Hypothalamus (tissue), 51 donors: ENCODE measurements at places on chromosomes 5 and 9.

DNA sequence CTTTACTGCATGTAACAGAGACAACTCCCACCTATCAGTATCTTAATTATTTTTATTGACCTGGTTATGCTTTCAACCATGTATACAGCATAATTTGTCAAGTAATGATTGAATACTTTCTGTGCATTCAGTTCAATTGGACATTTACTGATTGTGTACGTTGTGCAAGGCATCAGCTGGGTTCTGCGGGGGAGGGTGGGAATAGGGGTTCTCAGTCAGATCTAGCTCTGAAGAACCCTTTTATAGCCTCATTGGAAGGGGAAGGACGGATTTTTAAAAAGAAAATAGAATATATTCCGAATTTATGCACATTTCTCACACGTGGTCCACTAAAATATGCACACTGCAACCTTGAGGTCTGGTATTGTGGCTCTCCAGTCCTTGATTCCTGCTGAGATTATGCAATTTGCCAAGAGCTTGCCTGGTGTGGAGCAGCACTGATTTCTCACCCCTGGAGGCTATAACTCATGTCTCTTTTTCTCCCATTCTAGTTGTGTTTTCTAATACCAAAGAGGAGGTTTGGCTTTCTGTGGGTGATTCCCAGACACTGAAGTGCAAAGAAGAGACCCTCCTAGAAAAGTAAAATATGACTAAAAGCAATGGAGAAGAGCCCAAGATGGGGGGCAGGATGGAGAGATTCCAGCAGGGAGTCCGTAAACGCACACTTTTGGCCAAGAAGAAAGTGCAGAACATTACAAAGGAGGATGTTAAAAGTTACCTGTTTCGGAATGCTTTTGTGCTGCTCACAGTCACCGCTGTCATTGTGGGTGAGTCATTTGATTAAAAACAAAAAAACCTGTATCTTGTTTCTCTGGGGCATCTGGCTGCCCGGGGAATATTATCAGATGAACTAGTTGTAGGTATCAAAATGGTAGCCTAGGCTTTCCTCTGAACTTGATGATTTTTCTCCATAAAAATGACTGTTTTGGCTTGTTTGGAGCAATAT is 1.7 kb downstream of the SLC1A3 start:
- no peak for DNase-seq

GRCh38 chr9:122941582-122942234 is 888 bp downstream of the RABGAP1 start:
- no peak for DNase-seq

DNA sequence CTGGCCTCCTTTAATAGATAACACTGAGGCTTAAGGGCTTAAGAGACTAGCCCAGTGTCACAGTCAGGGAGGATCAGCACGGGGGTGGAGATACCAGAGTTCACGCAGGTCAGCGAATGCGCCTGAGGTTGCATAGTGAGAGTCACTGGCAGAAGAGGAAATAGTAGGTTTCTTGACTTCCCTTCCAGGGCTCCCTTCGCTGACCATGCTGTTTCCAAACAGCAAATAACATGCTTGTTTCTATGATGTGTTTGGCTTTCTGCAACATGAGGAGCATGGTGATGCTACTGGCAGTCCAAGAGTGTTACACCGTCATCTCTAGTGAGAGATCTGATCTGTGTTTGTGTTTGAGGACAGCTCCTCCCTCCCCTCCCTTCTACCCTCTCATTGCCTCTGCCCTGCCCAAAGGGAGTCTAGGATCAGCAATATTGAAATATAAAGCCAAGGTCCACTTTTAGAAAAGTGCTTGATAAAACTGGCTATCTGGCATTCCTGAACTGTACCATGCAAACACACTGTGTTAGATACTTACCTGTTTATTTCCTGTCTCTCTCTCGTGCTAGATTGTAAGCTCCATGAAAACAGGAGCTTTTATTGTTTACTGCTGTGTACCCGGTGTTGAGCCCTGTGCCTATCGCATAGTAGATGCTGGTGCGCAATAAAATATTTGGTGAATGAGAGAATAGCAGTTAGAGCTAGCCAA is 12.3 kb downstream of the TLE4 start:
- peak; percentile 23 for DNase-seq

DNA sequence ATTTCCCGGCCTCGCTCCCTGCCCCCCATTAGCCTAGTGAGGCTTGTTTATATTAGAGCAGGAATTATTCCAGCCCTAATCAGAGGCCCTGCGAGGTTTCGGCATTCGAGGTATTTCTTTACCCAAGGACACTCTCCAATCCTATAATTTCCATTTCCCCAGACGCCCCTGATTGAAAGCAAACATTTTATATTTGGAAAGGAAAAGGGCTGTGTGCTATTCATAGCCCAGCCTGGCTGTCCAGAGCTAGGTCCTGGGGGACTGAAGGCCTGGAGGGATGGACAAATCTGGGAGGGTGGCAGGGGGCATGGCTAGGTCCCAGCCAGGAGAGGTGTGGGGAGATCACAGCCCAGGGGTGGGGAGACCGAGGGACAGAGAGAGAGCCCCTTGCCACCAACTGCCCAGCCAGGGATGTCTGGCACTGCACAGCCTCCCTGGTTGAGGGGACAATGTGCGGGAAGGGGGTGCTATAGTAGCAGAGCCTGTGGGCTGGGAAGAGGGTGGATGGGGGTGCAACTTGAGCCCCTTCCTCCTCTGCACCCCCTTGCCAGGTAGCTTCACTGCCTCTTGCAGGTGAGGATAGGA is 125.1 kb downstream of the BARX1 start:
- no peak for DNase-seq

DNA sequence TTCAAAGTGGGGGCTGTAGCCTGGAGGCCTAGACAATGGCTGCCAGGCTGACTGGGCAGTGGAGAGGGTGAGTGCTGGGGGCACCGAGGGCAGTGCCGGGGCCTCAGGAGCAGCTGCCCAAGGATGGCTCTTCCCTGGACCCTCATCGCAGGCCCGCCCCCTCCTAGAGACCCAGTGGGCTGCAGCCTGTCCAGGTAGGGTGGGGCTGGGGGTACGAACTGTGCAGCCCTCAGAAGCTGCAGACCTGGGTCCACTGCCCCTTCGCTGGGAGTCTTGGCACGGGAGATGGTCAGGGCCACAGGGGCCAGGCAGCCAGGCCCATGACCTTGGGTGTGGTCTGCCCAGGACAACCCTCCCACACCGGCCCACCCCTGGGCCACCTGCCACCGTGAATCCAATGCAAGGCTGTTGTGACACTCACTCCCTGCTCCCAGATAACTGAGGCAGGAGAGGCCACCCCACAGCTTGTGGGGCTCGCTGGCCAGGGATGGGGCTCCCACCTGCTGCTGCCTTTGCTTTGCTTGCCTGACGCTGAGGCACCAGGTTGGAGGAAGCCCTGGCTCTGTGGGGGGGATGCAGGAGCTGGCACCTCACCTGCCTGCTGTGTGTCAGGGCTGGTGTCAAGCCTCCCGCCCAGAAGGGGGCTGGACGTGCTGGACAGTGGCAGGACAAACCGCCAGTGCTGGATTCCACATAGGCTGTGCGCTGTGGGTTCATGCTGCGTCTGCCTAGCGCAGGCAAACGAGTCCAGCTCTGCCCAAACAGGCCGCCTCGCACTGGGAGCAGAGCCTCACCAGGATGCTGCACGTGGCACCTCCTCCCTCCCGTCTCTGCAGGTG is 23.1 kb upstream of the SLC9A3 start:
- DNase-seq = no peak

GRCh38 chr5:67214036-67214435 is 17.4 kb upstream of the CD180 start:
- no peak for DNase-seq

- no peak for DNase-seq
Measured at GRCh38 chr5:5217371-5217770, 77.2 kb downstream of the ADAMTS16 start.

GRCh38 chr9:68762570-68762969 is 57.5 kb downstream of the PIP5K1B start:
- no peak for DNase-seq

- DNase-seq = no peak
Measured at GRCh38 chr5:64665243-64665642, 25.1 kb upstream of the SHISAL2B start.

- no peak for DNase-seq
Measured at GRCh38 chr5:128349044-128349858, 188.8 kb downstream of the FBN2 start.

- no peak for DNase-seq
Measured at GRCh38 chr5:147918101-147918685, 11.9 kb upstream of the C5orf46 start.

DNA sequence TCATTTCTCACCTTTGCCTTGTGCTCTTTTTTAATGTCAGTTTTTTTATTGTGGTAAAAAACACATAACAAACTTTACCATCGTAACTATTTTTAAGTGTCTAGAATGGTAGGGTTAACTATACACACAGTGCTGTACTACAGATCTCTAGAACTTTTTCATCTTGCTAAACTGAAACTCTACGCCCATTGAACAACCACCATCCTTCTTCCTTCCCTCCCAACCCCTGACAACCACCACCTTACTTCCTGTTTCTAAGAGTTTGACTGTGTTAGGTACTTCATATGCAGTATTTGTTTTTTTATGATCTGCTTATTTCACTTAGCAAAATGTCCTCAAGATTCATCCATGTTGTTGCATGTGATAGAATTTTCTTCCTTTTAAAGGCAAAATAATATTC is 54.9 kb downstream of the PSAT1 start:
- no peak for DNase-seq

GRCh38 chr5:114500756-114501155 is 138.9 kb downstream of the KCNN2 start:
- DNase-seq = no peak

DNA sequence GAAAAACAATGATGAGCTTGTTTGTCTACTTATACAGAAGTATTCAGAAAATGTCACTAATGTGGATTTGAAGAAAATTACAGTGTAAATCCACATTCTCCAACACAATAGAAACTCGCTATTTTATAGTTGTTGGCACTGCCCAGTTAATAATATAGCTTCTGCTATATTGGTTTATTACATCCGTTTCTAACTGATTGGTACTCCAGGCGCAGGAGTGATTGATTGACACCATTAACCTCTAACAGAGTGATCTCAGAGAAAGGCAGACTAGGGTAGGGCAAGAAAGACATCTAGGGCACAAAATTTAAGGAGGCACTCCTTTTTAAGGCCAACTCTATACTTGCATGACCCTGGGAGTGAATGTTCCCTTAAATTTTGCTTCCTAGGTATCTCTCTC is 84.0 kb upstream of the MIER3 start:
- DNase-seq = no peak

GRCh38 chr5:102294886-102295395 is 1.1 kb downstream of the SLCO4C1 start:
- no peak for DNase-seq

- DNase-seq = no peak
Measured at GRCh38 chr9:79623799-79624721, 52.3 kb downstream of the TLE4 start.

- DNase-seq = no peak
Measured at GRCh38 chr5:89397096-89397495, 514.1 kb upstream of the MEF2C start.

GRCh38 chr5:52738095-52738506 is 49.6 kb upstream of the ITGA1 start:
- DNase-seq = no peak

GRCh38 chr5:119322948-119323537 is 32.8 kb upstream of the TNFAIP8 start:
- no peak for DNase-seq

GRCh38 chr5:178554311-178554710 is 35.9 kb downstream of the COL23A1 start:
- no peak for DNase-seq

- DNase-seq = no peak
Measured at GRCh38 chr9:114497236-114497635, 8.0 kb downstream of the WHRN start.

- no peak for DNase-seq
Measured at GRCh38 chr9:78397454-78397853, 100.5 kb downstream of the PSAT1 start.

DNA sequence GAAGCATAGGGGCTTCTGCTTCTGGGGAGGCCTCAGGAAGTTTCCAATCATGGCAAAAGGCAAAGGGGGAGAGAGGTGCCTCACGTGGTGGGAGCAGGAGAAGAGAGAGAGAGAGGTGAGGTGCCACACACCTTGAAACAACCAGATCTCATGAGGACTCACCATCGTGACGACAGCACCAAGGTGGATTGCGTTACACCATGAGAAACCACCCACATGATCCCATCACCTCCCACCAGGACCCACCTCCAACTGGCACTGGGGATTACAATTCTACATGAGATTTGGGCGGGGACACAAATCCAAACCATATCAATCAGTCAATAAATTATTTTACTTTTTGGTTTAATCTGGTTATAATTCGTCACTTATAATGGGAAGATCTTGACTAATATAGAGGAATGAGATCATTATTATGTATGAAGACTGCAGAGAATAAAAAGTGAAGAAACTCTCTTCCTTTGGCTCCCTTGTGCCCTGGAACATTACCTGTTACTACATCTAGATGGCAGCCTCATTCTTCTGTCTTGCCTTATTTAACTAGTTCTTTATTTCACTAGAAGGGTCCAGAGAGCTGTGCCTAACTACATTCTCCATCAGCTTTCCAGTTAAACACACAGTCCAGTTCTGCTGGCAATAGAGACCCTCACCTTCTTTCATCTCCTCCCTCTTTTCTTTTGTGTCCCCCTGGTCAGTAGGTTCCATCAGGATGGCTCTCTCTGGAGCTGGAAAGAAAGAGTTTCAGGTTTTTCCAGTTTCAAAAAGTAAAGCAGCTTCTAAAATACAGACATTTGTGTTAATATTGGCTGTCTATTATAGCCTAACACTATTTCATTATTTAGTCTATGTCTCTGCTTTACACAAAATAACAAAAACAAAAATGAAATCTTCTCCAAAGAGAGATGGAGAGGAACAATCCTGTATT is 21.7 kb upstream of the SPINK7 start:
- no peak for DNase-seq

DNA sequence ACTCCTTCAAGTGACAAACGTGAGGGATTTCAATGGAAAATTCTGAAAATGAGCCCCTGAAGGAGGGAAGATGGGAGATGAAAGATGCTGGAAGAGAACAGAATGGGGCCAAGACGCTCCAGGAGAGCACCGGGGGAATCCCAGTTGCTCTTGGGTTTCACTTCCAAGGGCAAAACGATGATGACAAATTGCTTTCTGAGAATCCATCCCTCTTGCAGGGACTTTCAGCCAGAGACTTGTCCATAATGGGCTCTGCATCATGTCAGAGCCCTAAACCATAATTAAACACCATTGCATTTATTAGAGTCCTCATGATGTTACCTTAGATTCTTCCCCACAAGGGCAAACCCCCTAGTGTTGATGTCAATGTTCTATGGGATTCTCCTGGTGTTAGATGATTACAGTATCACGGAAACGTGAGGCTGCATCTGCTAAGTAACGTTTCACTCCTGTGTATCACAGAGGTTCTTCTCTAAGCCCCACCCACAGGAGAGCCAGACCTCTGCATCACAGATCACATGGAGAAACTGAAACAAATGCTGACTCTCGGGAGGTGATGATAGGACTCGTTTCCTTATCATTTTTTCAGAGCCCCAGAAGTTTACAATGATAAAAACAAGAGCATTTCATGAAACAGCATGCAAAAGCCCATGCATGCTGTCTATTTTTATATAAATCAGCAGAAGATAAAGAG is 114.4 kb downstream of the TENT4A start:
- no peak for DNase-seq

- no peak for DNase-seq
Measured at GRCh38 chr5:24363789-24364481, 280.8 kb downstream of the CDH10 start.
